ENCODE measurements at places on chromosomes 3 and 15.

DNA sequence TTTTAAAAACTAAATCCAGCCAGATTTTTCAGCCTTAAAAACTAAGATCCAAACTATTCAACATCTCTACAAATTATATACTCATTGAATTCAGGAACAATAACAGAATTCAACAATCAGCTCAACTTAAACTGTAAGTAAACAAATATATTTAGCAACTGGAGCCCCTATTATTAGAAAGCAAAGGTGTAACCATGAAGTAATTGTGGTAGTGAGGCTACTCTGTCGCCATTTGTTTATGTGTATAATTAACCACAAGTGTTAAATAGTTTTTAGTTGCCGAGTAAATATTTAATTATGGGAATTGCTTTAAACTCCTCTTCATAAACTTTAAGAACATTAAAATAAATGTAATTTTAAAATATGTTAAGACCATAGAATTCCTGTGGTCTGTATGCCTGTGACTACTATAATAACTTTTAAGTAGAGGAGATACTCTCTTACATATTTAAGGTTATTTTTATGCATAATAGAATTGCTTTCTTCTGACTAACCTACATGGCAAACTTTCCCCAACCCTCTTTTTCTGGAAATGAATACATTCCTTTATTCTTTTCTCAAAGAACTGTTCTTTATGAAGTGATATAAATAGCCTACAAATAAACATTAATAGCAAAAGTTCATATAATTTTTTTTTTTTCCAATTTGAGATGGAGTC lies 51.2 kb downstream of the MFN1 start:
- no peak for DNase-seq

GRCh38 chr3:12584083-12584482 lies 27.2 kb downstream of the MKRN2 start:
- DNase-seq: no peak

- DNase-seq: no peak
These were observed 32.6 kb downstream of the COL6A5 start for GRCh38 chr3:130377960-130378676.

GRCh38 chr15:27061739-27062138 lies 90.8 kb downstream of the GABRG3 start:
- no peak for DNase-seq

DNA sequence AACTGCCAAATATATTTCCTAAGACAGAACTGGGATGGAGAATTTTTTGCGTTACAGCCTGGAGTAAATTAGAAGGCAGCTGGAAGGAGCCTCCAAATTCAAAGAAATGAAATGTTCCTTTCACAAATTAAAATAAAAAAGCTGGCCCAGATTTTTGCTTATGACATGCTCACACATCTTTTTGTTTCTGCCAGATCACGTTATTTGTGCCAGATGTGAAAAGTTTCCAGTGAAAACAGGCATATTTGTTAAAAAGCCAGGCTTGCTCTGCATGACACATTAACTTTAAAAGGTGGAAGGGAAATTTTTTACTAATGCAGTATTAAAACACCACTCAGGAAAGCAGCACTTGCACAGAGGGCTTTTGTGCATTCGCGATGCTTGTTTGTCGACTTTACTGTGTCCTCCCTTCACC lies 23.3 kb upstream of the ACKR4 start:
- DNase-seq: no peak

DNA sequence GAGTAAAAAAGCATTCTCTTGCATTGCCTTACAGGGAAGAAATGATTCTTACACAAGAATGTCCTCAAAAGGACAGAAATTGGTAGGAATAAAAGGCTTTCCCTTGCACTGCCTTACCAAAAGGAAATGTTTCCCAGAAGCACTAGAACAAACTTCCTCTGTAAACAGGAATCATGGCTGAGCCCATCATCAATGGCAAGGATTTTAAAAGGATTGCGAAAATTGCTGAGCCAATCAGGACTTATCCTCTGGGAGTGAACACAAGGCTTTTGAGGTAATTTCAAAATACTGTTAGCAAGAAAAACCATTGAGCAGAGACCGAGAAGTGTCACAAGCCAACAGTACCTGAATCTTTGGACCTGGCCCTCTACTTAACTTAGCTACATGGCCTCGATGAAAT lies 897.3 kb downstream of the ROBO1 start:
- DNase-seq: no peak

- no peak for DNase-seq
These were observed 19.5 kb upstream of the CLDN18 start for GRCh38 chr3:137990427-137990826.

GRCh38 chr3:194967151-194968117 lies 281.8 kb downstream of the FAM43A start:
- DNase-seq: no peak

- no peak for DNase-seq
These were observed 30.5 kb downstream of the VPS8 start for GRCh38 chr3:184842433-184842832.

DNA sequence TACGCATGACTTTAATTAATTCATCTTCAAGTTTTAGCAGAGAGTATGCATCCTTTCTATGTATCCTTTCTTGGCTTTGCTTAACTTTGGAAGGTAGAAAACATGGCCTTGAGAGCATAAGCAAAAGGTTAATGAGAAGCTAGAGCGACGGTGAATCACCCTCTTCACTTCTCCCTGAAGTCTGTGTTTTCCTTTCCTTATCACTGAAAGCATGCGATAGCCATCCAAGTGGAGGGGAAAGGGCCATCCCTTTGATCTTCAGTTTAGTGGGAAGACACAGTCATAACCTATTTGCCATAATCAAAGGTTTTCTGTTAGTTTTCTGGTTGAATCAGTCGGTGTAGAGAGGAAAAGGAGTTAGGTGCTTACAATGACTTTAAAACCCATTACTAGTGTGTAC lies 354.0 kb upstream of the ROBO2 start:
- no peak for DNase-seq

GRCh38 chr15:81897057-81897677 lies 148.7 kb downstream of the MEX3B start:
- DNase-seq: peak; percentile 19

DNA sequence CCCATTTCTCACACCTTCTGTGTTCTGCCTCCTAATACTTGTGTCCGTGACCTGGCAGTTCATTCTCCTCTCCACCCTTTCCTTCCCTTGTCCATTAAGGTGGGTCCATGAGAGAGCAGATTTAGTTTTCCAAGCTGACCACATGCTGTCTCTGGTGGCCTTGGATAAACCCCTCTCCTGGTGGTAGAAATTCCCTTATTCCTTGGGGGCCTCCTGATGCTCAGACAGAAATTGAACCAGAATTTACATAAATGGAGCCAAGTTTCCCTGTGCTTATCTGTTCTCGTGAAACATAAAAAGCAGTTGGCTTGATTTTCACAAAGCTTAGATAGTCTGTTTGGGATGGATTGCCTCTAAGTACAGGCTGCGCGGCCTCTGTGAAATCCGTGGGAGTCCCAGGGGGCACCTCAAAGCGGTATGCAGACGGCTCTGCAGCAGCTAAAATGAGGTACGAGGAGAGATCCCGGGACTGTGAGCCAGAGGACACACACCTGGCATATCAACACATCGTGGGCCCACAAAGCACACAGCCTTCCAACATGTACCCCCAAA lies 101.0 kb upstream of the NMNAT3 start:
- DNase-seq: no peak

DNA sequence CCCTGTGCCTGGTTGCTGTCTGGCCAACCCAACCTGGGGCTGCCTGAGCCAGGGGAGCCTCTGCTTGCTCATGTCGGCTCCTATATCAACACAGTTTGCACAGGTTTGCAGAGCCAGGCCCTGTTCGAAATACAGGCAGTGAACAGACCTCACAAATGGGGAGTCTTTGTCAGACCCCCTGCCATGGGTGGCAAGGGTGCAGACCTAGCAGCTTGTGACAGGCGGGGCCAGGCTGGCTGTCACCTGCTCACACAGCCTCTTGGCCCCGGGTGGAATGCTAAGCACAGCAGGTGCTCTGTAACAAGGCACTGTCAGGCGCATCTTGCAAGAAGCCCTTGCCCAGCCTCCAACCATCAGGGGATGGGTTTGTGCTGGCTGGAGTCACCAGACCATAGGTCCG lies 47.3 kb downstream of the BDH1 start:
- DNase-seq: no peak

- DNase-seq: peak; percentile 58
These were observed 43.0 kb downstream of the NEK10 start for GRCh38 chr3:27326202-27326601.

GRCh38 chr3:133853063-133853924 lies 42.4 kb downstream of the RAB6B start:
- no peak for DNase-seq

- no peak for DNase-seq
These were observed 325.7 kb upstream of the RGMA start for GRCh38 chr15:93414576-93415231.

DNA sequence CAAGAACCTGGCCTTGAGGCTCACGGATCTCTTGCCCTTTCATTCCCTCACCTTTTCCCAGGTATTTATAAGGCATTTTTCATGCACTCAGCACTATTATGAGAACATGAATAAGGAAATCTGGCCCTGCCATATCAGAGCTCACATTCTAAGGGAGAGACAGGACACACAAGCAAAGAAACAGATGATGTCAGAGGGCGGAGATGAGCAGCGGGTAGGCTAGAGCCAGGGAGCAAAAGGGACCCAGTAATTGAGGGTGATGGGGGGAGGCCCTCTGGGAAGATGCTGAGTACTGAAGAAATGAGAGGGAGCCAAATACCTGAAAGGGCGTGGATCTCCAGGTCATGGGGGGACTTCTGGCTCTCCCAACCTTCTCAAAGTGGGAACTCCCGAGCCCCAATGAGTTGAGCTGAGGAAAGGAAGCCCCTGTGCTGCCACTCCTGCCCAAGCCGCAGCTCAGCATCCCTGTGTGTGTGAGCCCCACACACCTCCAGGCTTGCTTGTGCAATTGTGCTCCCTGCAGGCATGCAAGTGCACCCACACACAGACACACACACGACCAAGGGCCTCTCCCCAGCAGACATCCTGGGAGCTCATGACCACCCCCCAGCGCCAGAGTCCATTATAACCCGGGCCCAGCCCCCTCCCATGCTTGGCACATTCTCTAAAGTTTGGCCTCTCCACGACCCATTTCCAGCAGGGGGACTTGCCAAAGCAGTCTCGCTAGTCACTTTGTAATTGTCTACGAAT lies 81.4 kb upstream of the PXYLP1 start:
- no peak for DNase-seq

DNA sequence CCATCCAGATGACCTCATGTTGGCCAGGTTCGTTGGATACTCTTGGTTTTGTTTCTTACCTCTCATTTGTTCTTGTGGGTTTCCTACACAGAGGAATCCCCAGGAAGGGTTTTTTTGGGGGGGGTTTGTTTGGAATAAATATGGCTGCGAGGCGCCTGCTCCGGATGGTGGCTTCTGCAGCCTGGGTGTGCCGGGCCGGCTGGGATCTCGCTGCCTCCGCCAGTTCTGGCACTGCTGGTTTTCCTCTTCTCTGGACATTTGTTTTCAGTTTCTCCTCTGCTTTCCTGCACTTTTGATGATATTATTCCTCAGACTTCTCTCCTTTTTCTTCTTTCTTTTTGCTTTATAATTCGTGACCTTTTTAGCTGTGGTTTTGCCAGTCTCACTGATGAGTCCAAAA lies 187.4 kb downstream of the OR4M2 start:
- DNase-seq: no peak

DNA sequence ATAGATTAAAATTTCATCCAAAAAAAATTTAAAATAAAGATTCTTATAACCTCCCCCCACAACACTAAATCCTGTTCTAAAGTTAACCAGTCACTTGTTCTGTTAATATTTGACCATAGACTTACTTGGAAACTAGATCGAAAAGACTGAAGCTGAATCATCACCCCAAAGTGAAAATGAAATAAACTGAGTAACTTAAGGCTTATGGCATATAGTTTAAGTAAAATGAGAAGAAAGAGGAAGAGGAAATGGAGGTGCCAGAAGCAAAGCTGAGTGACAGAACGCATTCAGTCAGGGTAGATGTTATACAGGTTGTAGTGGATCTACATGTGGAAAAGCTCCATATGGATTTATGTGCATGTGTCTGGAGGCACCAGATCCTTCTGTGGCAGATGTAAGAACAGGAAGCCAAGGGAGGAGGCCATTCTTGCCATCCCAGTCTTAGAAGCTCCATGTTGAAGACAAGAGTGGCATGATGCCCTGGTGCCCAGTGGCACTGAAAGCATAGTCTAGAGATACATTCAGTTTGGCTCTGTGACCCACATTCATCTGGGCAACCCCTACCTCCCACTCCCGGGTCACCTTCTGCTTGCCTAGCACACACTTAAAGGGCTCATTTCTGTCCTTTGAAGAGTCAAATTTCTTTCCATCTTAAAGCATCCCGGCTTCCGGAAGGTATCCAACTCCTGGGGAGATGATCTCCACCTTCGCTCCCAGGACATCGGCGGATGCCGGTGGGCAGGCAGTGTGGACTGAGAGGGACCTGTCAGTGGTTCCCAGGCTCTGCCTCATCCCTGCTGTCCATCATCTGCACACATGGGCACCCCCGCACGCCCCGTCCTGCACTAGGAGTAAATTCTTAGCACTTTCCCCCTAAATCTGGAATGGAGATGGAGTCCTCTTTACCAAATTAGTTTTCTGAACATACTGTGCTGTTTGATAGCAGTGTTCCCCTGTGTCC lies 90.8 kb downstream of the NEO1 start:
- no peak for DNase-seq

DNA sequence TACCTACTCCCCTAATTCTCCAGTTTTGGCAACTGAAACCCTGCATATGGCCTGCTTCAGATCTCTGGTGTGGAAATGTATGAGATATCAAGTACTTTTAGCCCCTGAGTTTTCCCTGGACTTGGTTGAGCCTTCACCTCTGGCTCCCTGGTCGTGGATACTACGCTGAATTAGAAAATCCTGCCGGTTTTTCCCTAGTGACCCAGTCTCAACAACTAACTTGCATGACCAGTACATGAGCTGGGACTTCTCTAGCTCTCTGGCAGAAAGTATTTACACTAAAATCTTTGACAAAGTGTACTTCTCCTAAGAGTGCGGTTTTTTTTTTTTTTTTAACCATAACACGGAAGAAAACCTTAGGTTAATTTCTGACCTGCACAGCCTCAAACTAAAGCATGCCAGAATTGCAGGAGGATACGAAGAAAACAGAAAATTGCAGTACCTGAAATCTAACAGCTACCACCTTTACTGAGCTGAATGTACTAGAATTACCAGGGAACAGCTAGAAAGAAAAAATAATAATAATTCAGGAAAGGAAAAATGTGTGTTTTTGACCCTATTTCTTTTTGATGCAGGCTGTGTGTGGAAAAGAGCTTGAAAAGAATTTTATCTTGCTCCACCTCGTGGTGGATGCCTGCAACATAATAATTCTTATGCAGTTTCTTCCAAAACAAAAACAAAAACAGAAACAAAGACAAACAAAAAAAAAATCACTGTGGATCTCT lies 165.6 kb downstream of the GMNC start:
- DNase-seq: no peak

All from HS-5 (cell line).